Stimulated activated CD4-positive, alpha-beta T cell treated with anti-CD3 and anti-CD28 coated beads, Interleukin-4, amount 100 ng/mL, for 48 hours (primary cell): ENCODE measurements at places on chromosomes 6 and 20.

GRCh38 chr6:147787417-147787816 lies 278.9 kb downstream of the SAMD5 start:
- no peak for DNase-seq

GRCh38 chr20:14568225-14568624 lies 230.8 kb upstream of the FLRT3 start:
- no peak for DNase-seq

- DNase-seq = no peak
Measured at GRCh38 chr6:1287103-1287591, 24.8 kb upstream of the FOXQ1 start.

GRCh38 chr6:12039540-12040459 lies 27.7 kb downstream of the HIVEP1 start:
- DNase-seq = no peak

- DNase-seq = no peak
Measured at GRCh38 chr6:74091794-74092157, 395.8 kb downstream of the CD109 start.

DNA sequence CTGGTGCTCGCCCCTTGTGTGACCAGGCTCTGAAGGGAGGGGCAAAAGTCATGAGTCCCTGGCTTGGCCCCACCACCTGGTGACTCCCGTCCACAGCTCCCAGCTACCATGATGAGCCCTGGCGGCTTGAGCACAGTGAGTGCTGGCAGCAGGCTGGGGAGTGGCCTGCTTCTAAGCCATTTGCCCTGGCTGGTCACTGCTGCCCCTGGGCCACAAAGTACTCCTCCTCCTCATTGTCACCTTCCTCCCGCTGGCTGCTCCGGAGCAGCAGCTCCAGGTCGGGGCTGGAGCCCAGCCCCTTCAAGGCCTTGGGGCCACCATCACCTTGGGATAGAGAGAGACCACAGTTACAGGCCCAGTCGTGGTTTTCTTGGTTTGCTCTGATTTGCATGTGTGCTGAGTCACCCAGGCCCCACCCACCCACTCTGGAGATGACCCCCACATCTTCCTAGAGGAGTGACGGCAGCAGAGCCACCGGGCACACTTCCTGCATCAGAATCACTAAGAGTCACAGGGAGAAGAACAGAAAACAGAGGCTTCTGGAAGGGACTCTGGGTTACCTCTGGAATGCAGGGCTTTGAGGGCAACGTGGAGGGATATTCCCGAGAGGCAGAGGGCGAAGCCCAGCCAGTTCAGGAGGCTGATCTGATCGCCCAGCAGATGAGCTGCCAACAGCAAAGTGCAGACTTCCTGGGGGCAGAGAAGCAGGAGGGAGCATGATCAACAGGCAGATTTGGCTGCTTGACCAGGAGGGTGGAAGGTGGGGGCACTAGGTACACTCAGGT lies 42.1 kb upstream of the CDH22 start:
- DNase-seq = no peak

- DNase-seq = no peak
Measured at GRCh38 chr20:48825566-48825920, 2.3 kb downstream of the PREX1 start.

- DNase-seq = no peak
Measured at GRCh38 chr6:36443471-36444428, 950 bp downstream of the KCTD20 start.

DNA sequence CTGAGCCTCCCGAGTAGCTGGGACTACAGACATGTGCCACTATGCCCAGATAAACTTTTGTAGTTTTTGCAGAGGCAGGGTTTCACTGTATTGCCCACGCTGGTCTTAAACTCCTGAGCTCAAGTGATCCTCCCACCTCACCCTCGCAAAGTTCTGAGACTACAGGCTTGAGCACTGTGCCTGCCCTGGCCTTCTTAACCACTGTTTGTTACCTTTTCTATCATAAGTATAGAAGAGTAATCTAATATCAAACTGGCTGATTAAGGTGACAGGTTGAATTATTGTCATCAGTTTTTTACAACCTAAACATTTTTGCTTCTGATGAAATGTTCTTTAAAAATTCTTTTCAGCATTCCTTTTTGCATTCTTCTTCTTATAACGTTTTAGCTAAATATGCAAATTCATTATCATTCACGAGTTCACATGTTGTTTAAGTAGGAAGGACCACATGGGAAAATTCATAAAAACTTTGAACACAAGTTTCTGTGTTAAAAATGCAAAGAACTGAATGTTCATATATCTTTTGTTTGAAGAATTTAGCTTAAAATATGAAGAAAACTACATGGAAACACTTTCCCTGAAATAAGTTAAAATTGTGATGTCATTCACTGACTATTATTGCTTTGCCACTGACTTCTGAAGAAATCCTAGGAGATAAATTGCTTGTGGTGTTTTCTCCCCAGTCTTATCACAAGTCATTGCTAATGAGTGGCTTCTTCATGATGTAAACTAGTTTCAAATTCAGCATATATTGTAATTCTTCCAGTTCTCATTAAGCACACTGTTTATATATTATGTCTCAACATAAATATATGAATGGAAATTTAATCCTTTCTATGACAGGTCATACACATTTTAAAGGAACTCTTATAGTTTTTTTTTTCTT lies 106.7 kb downstream of the ADGRB3 start:
- no peak for DNase-seq

GRCh38 chr6:63635215-63635587 lies 401 bp upstream of the PHF3 start:
- DNase-seq = no peak

GRCh38 chr20:59571151-59571550 lies 33.2 kb upstream of the PHACTR3 start:
- DNase-seq = no peak

DNA sequence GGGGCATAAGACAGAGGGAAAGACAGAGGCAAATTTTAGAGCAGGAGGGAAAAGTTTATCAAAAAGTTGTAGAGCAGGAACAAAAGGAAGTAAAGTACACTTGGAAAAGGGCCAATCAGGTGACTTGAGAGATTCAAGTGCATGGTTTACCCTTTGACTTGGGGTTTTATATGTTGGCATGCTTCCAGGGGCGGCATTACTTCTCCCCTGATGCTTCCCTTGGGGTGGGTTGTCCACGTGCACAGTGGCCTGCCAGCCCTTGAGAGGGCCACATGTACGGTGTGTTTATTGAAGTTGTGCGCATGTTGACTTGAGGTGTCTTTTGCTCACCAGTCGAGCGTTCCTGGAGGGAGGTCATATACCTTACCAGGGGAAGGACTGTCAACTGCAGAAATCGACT lies 259.5 kb upstream of the JARID2 start:
- DNase-seq = no peak

DNA sequence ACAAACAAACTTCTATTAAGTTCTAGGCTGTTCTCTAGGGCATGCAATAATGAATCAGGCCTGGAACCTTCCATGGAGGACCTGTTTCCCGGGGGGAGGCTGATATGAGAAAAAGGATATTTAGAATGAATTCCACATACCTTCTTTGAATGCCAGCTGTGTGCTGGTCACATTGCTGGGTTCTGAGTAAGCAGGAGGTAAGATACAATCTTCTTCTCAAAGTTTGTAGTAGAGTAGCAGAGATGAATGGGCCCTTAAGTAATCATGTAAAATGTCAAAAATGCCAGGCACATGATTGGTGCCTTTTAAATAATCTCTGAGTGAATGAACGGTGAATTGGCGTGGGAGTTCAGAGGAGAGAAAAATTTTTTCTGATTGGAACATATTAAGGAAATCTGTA lies 47.4 kb downstream of the TGM2 start:
- no peak for DNase-seq

DNA sequence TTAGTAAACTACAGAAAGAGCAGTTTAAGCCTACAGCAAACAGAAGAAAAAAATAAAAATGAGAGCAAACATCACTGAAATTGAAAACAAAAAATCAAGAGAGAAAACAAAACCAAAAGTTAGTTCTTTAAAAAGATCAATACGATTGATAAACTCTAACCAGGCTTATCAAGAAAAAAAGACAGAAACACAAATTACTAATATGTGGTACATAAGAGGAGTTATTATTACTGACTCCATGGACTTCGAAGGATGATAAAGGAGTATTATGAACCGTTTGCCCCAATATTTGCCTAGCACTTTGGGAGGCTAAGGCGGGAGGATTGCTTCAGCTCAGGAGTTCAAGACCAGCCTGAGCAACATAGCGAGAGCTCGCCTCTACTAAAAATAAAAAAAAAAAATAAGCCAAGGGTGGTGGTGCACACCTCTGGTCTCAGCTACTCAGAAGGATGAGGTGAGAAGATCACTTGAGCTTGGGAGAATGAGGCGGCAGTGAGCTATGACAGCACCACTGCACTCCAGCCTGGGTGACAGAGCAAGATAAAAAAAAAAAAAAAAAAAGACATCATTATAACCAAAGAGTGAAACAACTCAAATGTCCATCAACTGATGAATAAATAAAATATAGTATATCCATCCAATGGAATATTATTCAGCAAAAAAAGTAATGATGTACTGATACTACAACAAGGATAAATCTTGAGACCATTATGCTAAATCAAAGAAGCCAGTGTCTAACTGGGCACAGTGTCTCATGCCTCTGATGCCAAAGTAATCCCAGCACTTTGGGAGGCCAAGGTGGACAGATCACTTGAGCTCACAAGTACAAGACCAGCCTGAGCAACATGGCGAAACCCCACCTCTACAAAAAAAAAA lies 12.9 kb downstream of the TRPC4AP start:
- DNase-seq = no peak

- no peak for DNase-seq
Measured at GRCh38 chr6:111747396-111747795, 125.9 kb downstream of the FYN start.

- no peak for DNase-seq
Measured at GRCh38 chr20:19918965-19919329, 98.2 kb upstream of the NAA20 start.

- DNase-seq = no peak
Measured at GRCh38 chr6:124027392-124027791, 223.7 kb downstream of the NKAIN2 start.

DNA sequence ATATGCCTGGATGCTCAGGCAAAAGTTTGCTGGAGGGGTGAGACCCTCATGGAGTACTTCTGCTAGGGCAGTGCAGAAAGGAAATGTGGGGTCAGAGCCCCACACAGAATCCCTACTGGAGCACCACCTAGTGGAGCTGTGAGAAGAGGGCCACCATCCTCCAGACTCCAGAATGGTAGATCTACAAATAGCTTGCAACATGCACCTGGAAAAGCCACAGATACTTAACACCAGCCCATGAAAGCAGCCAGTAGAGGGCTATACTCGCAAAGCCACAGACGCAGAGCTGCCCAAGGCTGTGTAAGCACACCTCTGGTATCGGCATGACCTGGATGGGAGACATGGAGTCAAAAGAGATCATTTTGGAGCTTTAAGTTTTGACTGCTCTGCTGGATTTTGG lies 60.7 kb upstream of the GJE1 start:
- no peak for DNase-seq

DNA sequence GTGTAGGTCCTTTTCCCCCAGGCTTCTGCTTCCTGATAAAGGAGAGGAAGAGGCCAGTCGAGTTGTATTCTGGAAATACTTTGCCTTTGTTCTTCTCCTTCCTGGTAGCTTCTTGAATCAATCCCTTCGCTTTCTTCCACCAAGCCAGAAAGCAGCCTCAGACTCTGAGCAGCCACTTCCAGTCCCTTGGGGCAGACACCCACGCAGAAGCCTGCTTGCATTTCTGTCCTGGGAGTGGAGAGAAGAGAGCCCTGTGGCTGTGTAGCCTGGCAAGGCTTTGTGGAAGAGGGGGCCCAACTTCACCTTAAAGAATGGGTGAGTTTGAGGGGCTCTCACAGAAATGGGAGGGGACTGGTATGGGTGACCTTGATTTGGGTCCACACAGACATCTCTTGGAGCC lies 211.0 kb upstream of the SSTR4 start:
- no peak for DNase-seq

- no peak for DNase-seq
Measured at GRCh38 chr6:143750877-143751276, 73.1 kb downstream of the PHACTR2 start.

DNA sequence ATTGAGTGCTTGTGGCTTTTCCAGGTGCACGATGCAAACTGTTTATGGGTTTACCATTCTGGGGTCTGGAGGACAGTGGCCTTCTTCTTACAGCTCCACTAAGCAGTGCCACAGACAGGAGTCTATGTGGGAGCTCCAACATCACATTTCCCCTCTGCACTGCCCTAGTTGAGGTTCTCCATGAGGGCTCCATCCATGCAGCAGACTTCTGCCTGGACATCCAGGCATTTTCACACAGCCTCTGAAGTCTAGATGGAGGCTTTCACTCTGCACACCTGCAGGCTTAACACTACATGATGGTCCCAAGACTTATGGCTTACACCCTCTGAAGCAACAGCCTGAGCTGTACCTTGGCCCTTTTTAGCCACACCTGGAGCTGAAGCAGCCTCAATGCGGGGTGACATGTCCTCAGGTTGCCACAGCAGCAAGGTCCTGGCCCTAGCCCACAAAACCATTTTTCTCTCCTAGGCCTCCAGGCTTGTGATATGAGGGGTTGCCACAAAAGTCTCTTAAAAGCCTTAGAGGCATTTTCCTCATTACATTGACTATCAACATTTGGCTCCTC lies 552.2 kb downstream of the TFAP2A start:
- DNase-seq = no peak

DNA sequence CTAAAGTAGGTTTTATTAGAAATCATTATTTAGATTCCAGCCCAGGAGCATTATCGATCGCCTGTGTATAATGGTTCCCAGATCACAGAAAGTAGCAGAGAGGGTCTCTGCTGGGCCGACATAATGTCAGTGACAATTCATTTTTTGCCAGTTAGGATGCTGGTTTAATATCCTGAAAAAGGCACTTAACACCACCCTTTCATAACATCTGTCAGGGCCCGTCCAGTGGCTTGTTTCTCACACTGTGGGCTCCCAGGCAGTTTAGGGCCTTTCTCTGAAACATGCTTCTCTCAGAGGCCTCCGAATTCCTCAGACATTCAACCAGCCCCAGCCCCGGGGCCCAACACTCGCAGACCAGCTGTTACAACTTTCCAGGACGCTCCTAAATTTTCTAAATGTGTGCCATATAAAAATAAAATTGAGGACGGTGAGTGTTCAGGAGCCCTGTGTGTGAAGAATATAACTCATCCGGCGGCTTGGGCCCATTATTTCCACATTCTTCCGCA lies 108.6 kb upstream of the EYA4 start:
- no peak for DNase-seq

GRCh38 chr20:57124366-57124765 lies 142.1 kb downstream of the BMP7 start:
- no peak for DNase-seq
